Eye (tissue), 1 donor: ENCODE measurements at places on chromosomes 3 and 15.

- DNase-seq = no peak
Observed at GRCh38 chr3:31529421-31529820, 3.3 kb upstream of the STT3B start.

- no peak for DNase-seq
Observed at GRCh38 chr3:121665488-121665887, 4.8 kb upstream of the HCLS1 start.

DNA sequence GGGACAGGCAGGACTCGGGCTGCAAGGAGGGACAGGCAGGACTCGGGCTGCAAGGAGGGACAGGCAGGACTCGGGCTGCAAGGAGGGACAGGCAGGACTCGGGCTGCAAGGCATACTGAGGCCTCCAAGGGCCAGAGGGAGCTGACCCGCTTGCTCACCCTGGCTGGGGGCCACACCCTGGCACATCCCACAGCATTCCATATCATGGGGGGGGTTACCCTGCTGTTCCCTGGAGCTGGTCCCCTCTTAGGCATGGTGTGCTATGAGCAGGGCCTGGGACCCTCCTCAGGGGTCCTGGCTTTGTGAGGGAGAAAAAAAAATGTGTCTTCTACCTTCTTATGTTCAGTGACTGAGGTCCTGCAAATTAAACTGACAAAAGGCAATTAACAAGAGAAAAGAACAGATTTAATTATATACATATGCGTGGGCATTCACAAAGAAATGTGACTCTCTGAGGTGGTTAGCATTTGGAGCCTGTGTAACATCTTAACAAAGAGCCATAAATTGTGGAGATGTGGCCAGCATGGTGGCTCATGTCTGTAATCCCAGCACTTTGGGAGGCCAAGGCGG is 97.6 kb upstream of the ALDH1A3 start:
- no peak for DNase-seq

GRCh38 chr15:99630607-99631131 is 64.9 kb downstream of the MEF2A start:
- DNase-seq = no peak

- DNase-seq = no peak
Observed at GRCh38 chr3:39121621-39122020, 14.1 kb downstream of the TTC21A start.

DNA sequence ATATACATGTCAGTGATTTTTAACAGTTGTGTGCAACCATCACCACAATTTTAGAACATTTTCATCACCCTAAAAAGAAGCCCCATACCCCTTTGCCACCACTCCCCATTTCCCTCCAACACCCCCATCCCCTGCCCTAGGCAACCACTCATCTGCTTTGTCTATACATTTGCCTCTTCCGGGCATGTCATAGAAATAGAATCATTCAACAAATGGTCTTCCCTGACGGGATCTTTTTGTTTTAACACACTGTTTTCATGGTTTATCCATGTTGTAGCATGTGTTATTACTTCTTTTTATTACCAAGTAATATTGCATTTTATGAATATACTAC is 4.0 kb downstream of the VILL start:
- peak; percentile 18 for DNase-seq

DNA sequence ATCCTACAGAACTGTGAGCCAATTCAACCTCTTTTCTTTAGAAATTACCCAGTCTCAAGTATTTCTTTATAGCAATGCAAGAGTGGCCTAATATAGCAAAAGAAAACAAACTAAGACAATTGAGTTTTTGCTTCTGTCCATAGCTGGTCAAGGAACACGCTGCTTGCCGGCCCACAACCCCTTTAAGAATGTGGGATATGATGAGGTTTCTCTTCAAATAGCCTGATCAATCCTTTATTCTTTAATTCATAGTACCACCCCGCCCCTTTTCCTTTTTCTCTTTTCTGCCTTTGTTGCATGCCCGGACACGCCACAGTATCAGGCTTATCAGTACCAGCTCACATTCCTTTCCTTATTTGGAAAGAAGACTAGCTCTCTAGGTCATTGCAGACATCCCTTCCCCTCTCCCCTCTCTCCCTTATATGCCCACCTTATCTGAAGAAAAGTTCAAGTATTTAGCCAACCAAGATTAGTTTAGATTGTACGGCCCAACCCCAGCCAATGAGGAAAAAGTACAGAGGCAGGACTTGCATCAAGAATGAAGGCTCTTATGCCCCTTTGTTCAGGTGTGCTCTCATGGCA is 404.5 kb downstream of the OCA2 start:
- no peak for DNase-seq
